RKO (cell line): ENCODE measurements at places on chromosomes 5 and 9.

DNA sequence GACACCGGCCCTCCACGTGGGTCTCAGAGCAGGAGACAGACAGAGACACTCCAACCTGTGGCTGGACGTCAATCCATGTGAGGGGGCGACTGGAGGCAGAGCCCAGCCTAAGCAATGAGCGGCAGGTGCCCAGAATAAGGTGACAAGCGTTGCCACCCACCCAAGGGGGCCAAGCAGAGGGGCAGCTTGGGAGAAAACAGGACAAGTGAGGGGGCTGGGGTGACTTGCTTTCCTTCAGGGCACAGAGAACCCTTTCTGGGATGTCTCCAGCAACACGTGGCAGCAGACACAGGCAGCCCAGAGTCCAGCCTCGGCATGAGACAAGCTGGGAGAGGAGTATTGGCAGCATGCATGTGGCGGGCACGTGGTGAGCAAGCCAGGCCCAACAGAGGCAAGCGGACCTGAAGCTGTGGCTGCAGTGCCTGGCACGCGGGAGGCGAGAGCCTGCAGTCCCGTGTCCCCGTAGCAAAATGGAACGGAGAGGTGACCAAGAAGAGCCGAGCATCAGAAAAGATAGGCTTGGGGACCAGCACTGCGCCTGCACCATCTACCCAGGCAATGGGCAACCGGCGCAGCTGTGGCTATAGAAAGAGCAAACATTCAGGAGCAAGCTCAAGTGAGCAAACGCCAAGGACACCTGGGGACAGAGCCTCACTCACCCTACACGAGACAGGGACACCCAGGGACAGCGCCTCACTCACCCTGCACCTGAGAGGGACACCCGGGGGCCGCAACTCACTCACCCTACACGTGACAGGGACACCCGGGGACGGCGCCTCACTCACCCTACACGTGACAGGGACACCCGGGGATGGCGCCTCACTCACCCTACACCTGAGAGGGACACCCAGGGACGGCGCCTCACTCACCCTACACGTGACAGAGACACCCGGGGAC, 6.2 kb downstream of the TERT start:
- no peak for DNase-seq

DNA sequence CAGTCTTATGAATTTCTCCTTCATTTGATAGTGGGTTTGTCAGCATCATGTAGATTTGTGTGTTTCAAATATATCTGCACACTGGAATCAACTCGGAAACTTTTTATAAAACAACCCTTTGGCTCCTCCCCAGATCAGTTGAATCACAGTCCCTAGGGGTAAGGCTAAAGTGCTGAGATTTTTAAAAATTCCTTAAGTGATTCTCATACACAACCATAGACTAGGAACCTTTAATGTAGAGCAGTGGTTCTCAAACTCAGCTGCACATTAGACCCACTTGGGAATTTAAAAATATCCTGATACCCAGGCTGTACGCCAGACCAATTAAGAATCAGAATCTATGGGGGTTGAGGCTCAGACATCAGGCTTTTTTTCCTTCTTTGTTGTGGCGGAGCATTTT, 17.5 kb upstream of the JAK2 start:
- no peak for DNase-seq

GRCh38 chr9:89448821-89449220, 49.1 kb downstream of the SEMA4D start:
- no peak for DNase-seq

GRCh38 chr5:75335952-75336614, 937 bp upstream of the HMGCR start:
- peak; percentile 95 for DNase-seq

DNA sequence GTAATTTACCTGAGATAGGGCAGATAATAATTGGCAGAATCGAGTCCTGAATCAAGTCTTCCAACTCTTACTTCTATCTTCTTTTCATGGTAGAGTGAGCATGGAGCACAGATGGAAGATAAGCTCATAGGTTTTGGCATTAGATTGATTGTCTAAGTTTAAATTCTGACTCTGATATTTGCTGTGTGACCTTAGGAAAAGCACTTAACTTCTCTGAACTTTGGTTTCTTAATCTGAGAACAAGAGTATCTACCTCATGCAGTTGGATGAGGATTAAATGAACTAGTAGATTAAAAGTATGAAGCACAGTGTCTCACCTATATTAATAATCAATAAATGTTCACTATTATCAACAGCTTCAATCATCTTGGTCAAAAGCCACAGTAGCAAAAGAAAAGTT, 9.4 kb upstream of the ASTN2 start:
- no peak for DNase-seq

DNA sequence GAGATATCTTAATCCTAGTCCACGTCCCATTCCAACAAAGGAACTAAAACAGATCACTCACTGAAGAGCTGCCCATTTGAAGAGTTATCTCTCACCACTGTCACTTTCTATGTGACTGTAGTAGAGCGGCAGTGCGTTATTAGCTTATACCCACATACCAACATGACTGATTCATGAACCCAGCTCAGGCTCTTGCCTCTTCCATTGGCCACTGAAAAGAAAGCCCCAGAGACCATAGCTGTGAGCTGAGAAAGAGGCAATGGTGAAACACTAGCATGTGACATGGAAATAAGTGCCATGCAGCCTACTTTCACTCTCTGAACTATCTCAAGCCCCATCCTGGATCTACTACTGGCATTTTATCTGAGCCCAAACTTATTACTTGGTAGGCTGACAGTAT, 151.7 kb upstream of the MOCS2 start:
- DNase-seq: no peak
